ENCODE measurements at places on chromosomes 7 and 10.

DNA sequence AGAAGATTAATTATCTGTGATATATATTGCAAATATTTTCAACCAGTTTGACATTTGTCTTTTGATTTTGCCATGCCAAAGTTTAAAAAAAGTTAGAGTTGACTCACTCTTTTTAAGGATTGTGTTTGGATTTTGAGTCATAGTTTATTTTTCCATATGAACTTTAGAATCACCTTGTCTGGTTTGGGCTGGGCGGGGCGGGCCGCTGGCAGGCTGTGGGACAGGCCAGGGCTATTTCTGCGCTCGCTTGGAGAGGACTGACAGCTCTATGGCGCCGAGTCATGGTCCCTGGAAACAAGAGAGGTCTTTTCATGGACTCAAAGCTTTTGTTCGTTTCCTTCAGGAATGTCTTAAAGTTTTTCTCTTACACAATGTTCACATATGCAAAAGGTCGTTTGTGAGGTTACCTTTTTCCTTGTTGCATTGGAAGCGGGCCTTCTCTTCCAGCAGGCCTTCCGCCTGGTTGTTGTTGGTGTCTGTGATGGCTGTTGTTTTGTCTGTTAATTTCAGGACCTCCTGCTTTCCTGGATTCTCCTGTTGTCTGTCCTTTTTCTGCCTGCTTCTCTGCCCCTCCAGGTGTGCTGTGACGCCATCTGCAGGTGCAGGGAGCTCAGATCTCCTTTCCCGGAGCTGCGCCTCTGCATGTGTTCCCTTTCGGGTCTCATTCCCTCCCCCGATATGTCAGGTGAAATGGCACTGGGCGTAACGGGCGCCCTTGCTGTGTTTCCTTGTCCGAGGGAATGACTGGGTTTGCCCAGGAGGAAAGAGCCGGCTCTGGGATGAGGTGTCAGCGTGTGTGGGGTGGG, 53.8 kb downstream of the INPP5A start:
- no peak for DNase-seq

GRCh38 chr7:1546274-1546908, 9.6 kb downstream of the TMEM184A start:
- DNase-seq, result peak; percentile 18

DNA sequence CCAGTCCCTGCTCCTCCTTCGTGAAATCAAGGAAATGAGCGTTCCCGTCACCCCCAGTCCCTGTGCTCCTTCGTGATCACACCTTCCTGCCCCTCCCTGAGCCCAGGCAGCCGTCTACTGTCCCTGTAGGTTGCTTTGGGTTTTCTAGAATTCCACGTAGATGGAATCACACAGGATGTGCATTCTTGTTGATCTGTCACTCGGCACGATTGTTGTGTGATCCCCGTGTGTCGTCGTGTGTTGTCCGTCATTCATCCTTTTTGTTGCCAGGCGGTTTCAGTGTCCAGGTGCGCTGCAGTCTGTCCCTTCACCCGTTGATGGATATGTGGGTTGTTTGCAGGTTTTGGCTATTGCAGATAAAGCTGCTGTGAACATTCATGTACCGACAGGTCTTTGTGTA, 9.4 kb downstream of the MTG1 start:
- DNase-seq, result no peak

DNA sequence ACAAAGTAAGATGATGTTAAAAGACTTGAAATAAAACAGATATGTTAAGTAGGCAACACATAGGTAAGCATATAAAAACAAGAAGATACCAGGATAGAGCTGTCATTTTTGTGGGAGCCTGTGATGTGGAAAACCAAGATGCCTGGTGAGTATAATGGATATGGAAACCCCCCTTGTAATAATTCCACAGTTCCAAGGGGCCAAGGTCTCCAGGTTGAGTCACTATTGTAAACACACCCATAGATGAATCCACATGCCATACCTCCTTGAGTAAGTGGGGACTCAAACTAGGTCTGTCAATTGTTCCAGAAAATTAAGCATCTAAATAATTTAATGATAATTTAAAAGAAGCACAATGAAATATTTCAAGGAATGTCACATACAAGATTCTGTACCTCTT, 15.9 kb downstream of the CAV1 start:
- no peak for DNase-seq

DNA sequence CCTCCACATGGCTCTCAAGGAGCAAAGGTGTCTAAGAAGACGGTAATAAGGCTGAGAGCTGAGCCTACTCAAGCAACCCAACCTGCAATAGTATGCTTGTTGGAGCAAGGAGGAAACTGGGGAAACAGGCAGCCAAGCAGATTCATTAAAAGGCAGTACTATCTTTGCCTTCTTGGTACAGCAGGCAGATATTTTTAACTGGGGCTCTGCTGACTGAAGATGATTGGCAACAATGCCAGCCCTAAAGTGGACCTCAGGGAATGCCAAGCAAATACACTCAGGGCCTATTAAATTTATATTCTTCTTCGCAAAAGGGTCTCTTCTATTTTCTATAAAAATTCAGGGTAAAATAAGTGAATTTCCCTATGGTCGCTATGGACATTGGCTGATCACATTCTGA, 109.4 kb upstream of the PCGF5 start:
- no peak for DNase-seq

- no peak for DNase-seq
Measured at GRCh38 chr10:17250736-17251135, 22.7 kb downstream of the VIM start.

- peak; percentile 74 for DNase-seq
Measured at GRCh38 chr7:14457568-14458453, 444.7 kb downstream of the DGKB start.

DNA sequence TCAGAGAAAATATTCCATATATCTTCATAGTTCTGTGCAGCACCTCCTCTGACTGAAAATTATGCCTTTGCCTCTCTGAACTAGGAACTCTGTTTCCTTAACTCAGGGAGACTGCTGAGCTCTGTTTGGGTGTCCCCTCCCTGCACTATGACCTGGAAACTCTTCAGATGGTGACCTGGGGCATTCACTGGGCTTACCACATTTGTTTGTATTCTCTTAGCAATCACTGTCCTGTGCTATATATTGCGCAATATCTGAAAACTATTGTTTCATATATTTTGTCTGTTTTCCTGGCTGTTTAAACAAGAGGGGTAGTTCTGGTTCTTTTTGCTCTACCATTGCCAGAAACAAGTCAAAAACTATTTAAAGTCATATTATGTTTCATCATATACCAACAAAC, 181.8 kb upstream of the KIAA1217 start:
- DNase-seq, result no peak

DNA sequence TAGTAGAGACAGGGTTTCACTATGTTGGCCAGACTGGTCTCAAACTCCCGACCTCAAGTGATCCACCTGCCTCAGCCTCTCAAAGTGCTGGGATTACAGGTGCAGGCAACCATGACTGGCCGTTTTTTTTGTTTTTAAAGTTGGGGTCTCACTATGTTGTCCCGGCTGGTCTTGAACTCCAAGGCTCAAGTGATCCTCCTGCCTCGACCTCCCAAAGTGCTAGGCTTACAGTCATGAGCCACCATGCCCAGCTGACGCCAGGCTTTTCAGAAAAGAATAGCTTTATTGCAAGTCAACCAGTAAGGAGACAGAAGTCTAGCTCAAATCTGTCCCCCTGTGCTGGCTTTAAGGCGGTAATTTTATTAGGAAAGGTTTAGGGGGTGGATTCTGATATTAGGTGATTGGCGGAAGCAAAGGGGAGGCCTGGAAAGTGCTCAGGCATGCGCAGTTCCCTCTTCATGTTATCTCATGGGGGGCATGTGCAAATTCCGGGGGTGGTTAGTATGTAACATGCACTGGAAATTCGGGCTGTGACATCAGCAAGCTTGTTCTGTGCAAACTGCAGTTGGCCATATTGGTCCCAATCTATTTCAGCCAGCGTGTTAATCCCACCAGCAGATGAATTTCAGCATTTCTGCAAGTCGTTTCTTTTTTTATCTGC, 42.7 kb downstream of the LIMK1 start:
- DNase-seq, result no peak

- no peak for DNase-seq
Measured at GRCh38 chr7:119957335-119957734, 315.6 kb upstream of the KCND2 start.

- DNase-seq, result peak; percentile 69
Measured at GRCh38 chr7:47371733-47372368, 210.1 kb downstream of the TNS3 start.

DNA sequence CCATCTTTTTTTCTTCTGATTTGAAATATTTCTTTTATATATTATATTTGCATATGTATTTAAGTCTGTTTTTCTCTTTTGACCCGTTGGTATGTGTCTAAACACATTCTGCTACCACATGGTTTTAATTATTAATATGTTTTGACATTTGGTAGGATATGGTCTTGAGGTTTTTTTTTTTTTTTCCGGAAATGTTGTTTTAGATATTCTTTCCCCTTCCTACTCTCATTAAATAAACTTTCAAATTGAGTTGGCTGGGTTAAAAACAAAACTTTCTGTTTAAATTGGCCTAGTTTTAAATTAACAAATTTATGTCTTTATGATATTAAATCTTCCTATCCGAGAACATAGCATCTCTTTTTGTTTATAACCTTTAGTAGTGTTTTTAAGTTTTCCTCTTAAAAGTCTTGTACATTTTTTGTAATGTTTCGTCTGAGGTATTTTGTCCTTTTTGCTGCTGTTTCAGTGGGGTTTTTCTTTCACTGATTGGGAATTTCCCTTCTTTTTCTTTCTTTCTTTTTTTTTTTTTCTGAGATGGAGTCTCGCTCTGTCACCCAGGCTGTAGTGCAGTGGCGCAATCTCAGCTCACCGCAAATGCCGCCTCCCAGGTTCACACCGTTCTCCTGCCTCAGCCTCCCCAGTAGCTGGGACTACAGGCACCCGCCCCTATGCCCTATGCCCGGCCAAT, 25.4 kb downstream of the STAM start:
- DNase-seq, result no peak

DNA sequence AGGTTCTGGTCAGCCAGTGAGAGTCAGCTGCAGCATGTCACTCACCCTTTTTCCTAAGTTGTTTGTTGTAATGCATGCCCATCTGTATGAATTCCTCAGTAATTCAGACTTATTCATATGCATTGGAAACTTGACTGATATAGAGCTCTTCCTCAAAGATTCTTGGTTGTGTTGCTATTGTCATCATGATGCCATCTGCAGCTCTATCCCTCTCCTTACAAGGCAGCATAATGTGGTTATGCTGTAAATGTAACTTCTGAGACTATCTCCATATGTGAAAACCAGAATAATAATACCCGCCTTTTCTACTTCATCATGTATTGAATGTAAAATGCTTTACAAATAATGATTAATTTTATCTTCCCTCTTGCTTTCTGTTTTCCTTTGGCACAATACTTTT, 252.6 kb upstream of the MTPN start:
- DNase-seq, result no peak

- DNase-seq, result no peak
Measured at GRCh38 chr7:72438491-72438890, 26.4 kb upstream of the CALN1 start.

DNA sequence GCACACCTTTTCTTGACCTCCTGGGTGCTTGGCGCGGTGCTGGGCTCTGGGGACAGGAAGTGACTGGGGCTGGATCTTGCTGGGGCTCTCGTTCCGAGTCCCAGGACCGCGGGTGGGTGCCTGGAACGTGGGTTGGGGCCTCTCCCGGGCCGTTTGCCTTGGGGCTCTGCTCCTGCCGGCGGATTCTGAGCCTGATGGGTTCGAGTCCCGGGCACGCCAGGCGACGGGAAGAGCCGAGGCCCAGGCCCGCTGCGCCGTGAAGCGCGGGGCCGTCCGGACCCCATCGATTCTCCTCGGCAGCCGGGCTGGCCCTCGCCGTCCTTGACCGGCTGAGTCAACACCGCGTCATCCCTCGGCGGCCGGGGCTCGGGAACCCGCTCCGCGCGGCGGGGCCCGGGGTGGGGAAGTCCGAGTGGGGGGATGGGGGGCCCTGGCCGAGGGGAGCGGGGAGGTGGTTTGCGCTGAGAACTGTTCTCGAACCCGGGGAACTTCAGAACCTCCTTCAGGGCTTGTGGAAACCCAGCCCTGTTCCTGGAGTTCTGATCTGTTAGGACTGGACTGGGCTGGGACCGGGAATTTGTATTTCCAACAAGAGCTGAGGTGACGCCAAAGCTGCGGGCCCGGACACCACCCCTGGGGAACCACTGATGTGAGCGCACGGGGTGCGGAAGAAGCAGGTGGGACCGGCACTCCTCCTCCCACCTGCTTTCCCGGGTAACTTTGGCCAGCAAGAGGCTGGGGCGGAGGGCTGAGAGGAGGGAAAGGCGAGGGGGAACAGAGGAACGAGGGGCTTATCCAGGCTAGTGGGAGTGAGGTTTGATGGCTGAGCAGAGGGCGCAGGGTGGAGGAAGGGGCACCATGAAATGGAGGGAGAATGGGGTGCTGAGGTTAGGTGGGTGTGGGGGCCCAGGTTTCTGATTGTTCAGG, 6.2 kb downstream of the HHEX start:
- DNase-seq, result no peak

GRCh38 chr10:43078175-43078985, 1.5 kb downstream of the RET start:
- DNase-seq, result no peak

DNA sequence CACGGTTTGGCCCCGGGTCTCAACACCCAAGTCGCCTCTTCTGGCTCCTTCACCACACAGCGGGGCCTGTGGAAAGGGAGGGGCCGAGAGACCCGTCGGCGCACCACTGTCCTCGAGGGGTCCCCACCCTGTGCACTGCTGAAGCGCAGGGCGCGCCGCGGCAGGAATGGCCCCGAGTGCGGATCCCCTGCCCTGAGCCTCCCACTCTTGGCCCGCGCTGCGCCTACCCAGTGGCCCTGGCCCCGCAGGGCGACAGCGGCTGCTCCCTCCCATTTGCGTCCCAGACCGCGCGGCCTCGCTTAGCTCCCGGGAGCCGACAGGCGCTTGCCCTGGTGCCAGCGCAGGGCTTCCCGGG, 2.1 kb upstream of the SFMBT2 start:
- DNase-seq, result no peak

- DNase-seq, result no peak
Measured at GRCh38 chr7:17590221-17590620, 291.8 kb downstream of the AHR start.

- DNase-seq, result no peak
Measured at GRCh38 chr7:151384776-151385625, 24.8 kb downstream of the WDR86 start.

DNA sequence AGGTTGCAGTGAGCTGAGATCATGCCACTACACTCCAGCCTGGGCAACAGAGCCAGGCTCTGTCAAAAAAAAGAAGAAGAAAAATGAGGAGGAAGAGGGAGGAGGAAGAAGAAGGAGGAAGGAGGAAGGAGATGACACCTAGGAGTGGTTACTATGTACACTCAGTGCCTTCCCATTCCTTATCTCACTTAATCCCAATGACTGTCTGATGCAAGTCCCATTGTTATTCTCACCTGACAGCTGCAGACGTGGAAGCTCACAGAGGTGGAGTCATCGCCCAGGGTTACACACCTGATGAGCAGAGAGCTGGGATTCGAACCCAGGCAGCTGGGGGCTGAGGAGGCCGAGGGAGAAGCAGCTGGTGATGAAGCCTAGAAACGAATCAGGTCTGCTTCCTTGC, 258.8 kb downstream of the SNX10 start:
- no peak for DNase-seq

GRCh38 chr7:43195256-43195655, 82.8 kb downstream of the HECW1 start:
- no peak for DNase-seq

Measured in right hindlimb (tissue), 1 donor.